ENCODE measurements at places on chromosomes 6 and 20.

DNA sequence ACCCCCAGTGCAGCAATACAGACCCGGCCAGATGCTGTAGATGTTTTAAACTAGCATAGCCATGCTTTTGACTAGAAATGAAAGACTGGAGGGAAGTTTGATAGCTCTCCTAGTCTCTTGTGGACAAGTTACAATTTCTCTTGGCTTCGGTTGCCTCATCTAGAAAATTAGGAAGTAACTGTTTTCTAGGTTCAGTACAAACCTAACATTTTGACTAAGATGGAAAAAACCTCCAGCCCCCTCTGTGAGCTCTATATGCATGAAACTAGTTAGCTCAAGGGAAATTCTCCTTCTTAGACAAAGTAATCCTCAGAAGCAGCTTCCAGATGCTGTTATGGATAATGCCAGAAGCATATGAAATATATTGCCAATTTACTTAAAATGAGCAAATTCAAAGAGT, 86.6 kb downstream of the RNF144B start:
- DNase-seq = no peak

DNA sequence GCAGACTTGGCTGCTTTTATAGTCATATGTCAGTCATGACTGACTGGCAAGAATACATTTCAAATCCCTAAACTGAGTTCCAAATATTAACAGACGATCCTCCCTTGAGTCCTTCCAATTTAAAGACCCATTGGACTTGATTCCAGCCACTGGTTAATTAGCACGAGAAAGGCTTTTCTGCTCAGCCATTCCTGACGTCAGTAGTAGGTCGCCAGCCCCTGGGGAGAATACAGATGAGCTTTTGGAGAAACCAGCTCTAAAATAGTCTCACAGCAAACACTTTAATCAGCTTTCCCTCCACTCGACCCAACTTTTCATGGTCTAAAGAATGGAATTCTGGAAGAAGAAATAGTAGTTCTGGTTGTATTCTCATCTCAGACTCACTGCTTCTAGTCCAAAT, 91.6 kb downstream of the SLC22A3 start:
- DNase-seq = no peak

GRCh38 chr6:156599366-156599765, 177.8 kb upstream of the ARID1B start:
- no peak for DNase-seq

DNA sequence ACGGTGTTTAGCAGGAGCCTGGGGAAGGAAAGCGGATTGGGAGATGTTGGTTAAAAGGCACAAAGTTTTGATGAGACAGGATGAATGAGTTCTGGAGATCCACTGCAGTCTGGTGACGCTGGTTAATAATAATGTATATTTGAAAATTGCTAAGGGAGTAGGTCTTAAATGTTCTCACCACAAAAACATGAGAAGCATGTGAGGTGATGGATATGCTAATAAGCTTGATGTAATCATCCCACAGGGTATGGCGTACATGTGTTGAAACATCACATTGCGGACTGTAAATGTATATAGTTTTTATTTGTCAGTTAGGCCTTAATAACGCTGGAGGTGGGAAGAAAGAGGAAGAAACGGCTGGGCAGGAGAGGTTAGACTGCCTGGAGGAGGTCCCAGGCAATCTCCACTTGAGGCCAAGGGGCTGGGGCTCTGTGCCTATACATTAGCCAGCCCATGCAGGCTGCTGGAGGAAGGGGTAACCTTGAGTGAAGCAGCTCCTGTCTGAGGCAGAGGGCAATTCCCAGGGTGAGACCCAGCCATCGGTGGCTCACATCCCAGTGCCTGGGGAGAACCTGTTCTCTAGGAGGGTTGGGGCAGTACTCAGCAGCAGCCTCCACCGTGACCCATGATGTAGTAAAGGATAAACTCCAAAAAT, 188.2 kb upstream of the QKI start:
- DNase-seq = no peak

DNA sequence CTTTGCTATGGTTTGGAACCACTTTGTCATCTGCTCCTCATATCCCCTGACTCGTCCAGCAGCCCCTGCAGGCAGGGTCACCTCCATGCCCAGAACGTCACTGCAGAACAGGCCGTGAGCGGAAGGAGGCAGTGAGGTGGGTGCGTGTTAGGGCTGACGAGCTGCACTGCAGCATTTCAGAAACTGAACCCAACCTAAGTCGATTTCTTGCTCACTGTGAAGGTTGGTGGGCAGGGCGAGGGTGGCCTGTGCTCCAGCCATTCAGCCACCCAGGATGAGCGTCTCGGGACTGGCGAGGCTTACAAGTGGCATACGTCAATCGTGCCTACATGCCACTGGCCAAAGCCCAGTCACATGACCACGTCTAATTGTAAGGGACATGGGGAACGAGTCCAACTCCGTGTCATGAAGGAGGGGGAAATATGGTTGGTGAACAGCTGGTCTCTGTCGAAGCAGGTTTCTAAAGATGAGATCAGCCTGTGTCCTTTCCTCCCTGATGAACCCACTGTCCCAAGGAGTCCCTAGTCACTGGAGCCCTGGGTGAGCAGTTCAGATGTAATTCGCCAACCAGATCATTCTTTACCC, 289.1 kb downstream of the TAF4 start:
- DNase-seq = no peak

GRCh38 chr20:32362901-32363364, 4.8 kb downstream of the ASXL1 start:
- DNase-seq = peak; percentile 49

DNA sequence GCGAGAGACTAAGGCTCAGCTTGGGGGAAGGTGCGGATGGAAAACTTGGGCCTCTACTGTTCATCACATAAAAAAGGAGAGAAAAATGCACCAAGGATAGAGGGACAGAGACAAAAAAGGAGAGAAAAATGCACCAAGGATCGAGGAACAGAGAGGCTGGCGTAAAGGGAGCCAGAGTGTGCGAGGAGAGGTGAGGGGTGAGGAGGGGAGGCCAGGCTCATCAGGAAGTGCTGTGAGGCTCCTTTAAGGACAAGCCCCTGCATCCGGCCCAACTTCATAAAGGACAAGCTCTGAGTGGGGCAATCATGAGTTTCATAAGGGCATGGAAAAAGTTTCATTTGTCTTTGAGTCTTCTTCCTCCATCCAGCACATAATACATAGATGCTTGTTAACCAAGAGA, 117.2 kb upstream of the NXT1 start:
- no peak for DNase-seq

DNA sequence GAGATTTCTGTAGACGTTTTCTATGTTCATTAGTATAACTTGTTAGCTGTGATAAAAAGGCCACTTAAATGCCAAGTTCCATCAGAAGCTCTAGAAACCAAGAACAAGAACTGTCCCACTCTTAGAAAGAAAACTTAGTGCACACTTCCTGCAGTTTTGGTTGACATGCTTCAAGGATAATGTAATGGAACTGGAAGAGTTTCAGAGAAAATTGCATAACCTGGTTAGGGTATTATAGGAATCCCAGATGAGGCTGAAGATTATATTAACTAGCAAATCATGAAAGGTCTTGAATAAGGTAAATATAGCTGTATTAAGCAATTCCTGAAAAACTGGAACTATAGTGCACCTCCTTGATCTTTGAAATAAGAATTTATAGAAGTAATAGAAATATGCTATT, 1.8 kb upstream of the PHACTR2 start:
- no peak for DNase-seq

DNA sequence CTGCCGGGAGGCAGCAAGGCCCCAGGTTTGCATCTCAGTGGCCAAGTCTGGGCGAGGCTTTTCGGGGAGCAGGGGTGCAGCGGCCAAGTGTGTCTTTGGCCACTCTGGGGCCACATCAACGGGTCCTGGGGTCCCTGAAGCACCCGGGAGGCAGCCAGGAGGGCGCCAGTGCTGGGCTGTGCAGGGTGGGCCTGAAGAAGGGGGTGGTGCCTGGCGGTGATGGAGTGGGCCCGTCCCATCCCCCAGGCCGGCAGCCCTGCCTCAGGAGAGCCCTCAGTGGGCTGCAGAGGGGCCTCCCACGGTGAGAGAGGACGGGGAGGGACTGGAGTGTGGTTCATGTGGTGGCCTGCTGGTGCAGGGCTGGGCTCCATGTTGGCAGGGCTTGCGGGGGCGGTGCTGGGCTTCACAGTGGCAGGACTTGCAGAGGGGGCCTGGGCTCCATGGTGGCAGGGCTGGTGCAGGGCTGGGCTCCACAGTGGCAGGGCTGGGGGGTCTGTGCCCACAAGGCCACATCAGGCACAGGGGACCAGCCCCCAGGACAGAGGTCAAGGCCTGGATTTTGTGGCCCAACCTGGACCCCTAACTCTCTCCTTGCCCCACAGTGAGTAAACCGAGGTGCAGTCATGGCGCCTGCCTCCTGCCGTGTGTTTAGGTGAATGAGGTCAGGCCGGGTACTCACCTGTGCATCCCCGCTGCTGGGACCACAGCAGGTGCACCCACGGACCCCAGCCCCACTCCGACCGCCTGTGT, 10.5 kb upstream of the BHLHE23 start:
- DNase-seq = no peak

- peak; percentile 23 for DNase-seq
These were observed 254.2 kb downstream of the C6orf118 start for GRCh38 chr6:165055231-165055630.

- no peak for DNase-seq
These were observed 27.9 kb upstream of the SLC2A12 start for GRCh38 chr6:134080171-134080795.

DNA sequence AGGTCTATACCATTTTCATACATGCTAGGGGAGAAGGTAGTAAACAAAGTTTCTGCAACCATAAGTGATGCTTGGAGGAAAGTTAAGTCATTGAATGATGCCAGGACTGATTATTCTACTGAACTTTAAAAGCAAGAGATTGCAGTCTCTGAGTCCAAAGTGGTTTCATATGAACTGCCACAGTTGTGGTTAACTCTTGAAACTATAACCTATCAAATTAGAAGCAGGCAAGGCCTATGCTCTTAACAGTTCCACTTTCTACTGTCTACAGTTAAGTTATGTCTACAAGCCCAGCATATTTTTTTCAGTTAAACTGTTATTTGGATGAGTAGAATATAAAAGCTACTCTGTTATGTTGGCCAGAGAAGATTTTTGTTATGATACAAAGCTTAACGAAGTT, 326.5 kb upstream of the RUNX2 start:
- no peak for DNase-seq

- no peak for DNase-seq
These were observed 43.7 kb downstream of the ARHGAP40 start for GRCh38 chr20:38645351-38645750.

DNA sequence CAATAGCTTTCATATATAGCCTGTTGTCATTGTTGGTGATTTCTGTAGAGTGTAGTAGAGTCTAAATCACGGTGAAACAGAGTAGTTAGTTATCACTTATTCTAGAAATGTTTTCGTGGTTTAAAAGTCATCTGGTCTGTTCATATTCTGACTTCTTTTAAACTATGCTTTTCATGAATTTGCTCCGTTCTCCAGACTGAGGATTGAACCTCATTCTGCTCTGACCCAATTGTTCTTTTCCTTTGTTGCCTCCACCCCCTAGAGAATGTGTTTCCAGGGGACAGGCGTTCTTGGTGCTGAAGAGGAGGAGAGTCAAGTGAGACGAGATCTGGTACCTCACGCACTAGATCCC, 748 bp upstream of the ZNF292 start:
- no peak for DNase-seq

DNA sequence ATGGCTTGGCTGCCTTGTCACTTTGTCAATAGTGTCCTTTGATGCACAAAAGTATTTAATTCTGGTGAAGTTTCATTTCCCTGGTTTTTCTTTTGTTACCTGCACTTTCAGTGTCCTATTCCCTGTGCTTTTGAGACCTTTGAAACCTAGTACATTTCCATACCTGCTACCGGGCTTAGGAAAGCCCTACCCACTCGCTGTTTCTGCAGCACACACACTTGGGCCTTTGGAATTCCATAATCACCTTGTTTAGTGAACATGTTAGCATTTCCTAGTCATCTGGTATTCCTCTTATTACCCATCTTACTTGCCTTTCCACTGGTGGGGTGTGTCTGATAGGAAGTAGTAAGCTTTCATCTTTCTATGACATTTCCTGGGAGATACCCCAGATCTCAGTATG, 19.3 kb upstream of the SYNDIG1 start:
- no peak for DNase-seq

GRCh38 chr6:89745096-89745495, 74.5 kb downstream of the MDN1 start:
- no peak for DNase-seq

DNA sequence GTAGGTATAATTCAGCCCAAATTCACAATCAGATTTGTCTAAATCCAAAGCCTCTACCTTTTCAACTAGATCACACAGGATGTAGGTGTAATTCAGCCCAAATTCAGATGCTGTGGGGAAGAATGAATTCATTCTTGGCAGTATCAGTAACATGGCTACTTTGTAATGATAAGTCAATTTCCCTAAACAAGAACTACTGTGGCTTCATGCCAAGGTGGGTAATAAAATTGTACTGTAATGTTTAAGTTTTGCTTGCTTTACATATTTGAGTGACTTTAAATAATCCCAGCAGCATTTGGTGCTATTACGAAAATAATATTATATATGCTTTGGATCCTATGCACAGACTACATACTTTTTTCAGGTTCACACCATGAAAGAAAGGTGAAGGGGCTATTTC, 239.1 kb downstream of the HDGFL1 start:
- DNase-seq = no peak

DNA sequence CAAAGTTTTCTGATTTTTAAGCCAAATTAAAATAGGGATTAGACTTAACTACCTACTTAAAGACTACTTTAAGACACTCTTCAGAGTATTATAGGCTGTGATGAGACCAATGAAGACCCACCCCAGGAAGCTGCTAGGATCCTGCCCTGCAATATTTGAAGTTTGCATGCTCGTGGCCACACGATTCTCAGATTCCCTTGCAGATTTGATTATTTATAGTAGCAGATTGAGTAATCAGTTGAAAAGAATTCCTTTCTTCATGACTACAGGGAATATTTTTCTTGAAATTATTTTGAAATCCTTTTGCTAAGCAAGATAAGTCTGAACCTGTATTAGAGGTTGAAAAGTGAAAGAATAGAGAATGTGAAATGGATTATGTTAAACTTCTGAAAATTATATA, 122.3 kb downstream of the B3GAT2 start:
- DNase-seq = no peak

GRCh38 chr6:160831739-160832138, 129.7 kb downstream of the PLG start:
- DNase-seq = no peak

DNA sequence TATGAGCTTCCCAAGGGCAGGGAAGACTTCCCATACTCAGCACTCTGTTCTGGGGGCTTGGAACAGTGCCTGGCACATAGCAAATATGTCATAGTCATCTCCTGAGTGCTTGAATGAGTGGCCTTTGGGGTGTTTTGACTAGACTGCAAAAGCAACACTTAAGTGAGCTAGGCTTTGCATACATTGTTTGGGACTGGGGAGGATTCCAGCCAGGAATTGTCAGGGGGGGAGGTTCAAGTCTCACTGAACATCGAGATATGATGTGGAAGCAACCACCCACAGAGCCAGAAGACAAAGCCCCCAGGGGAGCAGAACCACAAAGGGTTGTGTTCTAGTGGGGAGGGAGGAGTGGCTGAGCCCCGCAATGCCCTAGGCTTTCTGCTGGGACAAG, 98.4 kb downstream of the SYCP2 start:
- DNase-seq = no peak

Measured in SK-MEL-5 (cell line).